Activated CD8-positive, alpha-beta memory T cell treated with anti-CD3 and anti-CD28 coated beads for 4 hours (primary cell): ENCODE measurements at places on chromosomes 4 and X.
A peak's percentile ranks its signal among the peaks of the same experiment; 100 is the strongest.

GRCh38 chr4:46999566-46999965, 6.2 kb upstream of the GABRA4 start:
- DNase-seq: no peak

- DNase-seq: no peak
Observed at GRCh38 chr4:157389741-157390140, 169.2 kb downstream of the GRIA2 start.

- no peak for DNase-seq
Observed at GRCh38 chr4:152970102-152970820, 34.1 kb downstream of the FHDC1 start.

- DNase-seq: no peak
Observed at GRCh38 chr4:74203467-74203866, 45.5 kb downstream of the MTHFD2L start.

DNA sequence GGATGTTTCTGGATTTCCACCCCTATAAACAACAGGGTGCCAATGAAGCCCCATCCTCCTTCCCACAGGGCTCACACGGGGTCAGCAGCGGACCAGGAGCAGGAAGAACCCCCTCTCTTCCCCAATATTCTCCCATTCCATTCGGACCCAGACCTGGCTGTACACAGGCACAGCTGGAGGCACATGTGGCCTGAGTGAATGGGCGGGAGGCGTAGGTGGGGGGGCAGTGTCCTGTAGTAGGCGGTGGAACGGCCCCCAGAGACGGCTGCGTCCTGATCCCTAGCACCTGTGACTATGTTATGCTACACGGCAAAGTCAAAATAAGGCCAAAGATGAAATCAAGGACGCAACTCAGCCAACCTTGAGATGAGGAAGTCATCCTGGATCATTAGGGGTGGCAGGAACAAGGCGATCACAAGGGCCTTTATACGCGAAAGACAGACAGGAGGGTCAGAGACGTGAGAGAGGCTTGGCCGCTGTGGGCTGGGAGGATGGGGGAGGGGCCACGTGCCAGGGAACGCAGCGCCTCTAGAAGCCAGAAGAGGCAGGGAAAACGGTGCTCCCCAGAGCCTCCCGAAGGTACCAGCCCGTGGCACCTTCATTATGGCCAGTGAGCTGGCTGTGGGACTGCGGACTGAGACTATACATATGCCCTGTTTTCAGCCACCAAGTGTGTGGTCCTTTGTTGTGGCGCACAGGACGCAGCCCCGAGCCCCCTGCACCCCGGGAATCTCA, 75.6 kb downstream of the WFS1 start:
- no peak for DNase-seq

GRCh38 chrX:123665197-123665596, 67.7 kb downstream of the THOC2 start:
- DNase-seq: no peak

GRCh38 chr4:86847571-86847970, 1.6 kb downstream of the SLC10A6 start:
- no peak for DNase-seq

- DNase-seq: no peak
Observed at GRCh38 chr4:34464196-34464595, 1780.1 kb downstream of the ARAP2 start.

DNA sequence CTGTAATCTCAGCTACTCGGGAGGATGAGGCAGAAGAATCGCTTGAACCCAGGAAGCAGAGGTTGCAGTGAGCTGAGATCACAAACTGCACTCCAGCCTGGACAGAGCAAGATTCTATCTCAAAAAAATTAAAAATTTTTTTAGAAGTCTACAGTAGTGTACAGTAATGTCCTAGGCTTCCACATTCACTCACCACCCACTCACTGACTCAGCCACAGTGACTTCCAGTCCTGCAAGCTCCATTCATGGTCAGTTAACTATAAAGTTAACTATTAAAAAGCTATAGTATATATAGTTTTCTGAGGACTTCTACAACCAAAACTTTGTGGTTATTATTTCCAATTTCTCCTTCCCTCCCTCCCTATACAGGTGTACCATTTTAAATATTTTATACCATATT, 34.7 kb upstream of the NEUROG2 start:
- DNase-seq: no peak

- DNase-seq: no peak
Observed at GRCh38 chr4:156111686-156112085, 158.0 kb upstream of the CTSO start.

GRCh38 chrX:36573720-36574119, 434.4 kb upstream of the FAM47C start:
- DNase-seq: no peak

- no peak for DNase-seq
Observed at GRCh38 chrX:16307950-16308349, 140.7 kb downstream of the MAGEB17 start.

GRCh38 chr4:84790769-84791565, 175.5 kb downstream of the WDFY3 start:
- no peak for DNase-seq

DNA sequence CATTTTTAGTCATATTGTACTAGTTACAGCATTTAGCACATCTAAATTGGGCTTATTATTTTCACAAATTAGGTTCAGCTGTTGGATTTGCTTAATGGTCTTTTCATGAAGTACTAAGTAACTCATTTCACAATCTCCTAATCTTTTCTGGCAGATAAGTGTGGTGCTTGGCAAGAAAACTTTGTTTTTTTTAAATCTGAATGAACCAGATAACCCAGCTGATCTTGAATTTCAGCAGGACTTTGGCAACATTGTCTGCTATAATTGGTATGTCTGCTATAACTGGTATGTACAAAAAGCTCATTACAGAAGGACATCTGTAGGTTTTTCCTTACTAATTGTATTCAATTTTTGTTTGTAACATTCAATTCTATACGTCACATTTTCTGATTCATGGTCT, 22.7 kb downstream of the WDR19 start:
- no peak for DNase-seq

GRCh38 chr4:184446132-184446658, 28.2 kb downstream of the IRF2 start:
- DNase-seq: no peak

DNA sequence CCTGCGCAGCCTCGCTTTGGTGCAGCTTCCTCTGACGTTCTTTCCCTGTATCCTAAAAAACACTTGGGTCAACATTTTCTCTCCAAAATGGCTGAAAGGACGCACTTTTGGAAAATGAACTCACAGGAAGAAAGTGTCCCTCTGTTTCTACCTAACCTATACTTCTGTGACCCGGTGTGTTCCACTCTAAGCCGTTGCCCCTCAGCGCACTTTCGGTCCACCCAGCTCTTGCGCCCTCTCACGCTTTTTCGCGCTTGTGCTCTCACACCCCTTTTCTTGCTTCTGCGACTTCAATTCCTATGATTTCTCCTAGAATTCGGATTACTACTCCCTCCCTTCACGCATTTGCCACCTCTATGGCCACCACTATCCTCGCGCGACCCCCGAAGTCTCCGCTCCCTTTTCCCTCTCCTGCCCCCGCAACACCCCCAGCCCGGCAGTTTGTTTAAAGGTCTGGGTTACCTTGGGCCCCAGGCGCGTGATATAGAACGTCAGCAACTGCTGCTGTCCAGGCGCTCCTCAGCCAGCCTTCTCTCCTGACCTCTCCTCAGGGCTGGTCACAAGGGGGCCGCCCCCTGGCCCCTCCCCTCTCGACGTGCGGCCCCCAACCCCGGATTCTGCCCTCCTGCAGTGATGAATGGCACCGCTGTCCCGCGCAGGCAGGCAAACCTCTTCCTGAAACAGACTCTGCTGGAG, at the start of gene USP51:
TSS of gene USP51 (minus strand) at position 535 of the 696 bp plus-strand sequence. CDS start 909 bp downstream, outside the sequence.
- DNase-seq: no peak

- DNase-seq: no peak
Observed at GRCh38 chr4:115323106-115323707, 209.8 kb upstream of the NDST4 start.

GRCh38 chr4:160136021-160136420, 1033.1 kb downstream of the RAPGEF2 start:
- DNase-seq: no peak

DNA sequence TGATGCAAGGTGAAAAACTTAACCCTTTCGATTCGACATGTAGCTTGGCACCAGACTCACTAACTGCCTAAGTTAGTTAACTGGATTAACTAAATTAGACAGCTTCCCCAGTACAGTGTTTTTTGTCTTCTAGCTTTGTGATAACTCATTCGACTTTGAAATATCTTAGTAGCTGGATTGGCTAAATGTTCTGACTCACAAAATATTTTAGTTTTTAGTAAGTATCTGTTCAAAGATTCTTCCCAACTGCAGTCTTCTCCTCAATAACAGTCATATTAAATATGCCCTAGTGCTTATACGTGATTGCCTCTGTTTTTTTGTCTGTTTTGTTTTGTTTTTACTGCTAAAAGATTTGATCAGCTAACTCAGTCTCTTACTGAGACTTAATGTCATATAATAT, 102.9 kb downstream of the KCNIP4 start:
- DNase-seq: no peak

GRCh38 chr4:86775061-86775460, 74.1 kb downstream of the SLC10A6 start:
- no peak for DNase-seq

- DNase-seq: peak; percentile 42
Observed at GRCh38 chr4:99808260-99808857, 8.3 kb upstream of the DAPP1 start.

DNA sequence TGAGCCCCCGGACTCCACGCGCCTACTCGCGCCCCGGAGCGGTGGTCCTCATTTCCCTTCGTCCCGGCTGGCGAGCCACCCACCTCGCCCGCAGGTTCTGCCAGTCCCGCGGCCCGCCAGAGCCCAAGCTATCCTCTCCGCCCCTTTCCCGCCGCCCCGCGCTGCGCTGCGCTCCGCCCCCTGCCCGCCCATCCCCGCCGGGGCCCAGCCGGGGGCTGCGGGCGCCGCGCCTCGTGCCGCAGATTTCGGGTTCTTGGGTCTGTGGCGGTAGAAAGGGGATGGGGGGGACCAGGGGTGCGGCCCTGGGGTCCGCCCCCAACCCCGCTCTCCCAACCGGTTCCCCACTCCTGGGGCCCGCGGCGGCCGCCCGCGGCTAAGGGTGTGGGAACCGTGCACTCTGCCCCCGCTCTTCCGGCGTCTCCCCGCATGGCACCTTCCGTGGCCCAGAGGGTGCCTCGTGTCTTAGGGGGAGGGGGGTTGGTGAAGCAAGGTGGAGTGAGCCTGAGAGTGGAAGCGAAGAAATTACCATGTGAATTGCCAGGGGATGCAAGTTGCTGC, 650.8 kb upstream of the DIPK2B start:
- peak; percentile 21 for DNase-seq

DNA sequence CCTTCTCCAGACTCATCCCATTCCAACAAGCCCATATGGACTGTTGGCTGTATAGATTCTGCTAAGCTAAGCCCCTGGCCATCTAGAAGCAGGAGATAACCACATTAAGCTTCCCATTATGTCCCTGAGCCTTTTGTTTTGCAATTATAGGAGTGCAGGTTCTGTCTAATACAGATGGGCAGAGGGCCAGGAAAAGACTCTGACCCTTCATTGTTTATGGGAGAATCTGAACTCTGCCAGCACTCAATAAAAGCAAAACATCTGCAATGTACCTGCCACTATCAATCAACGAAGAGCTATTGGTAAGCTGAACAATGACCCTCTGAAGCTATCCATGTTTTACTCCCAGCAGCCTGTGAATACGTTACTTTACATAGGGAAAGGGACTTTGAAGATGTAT, 207.3 kb upstream of the CLNK start:
- no peak for DNase-seq

DNA sequence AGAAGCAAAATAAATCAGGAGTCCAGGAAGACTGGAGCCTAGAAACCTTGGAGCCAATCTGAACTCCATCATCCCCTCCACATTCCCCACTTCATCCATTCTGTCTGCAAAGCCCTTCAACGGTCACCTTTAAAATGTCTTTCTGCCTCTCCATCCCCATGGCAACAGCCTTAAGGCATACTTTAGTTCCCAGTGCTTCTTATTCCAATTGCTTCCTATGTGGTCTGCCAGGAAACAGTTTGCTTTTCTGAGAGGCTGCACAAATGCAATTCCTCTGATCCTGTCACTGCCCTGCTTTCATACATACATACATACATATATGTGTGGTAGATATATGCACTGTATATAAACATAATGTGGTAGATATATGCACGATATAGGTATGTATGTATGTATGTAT, 786 bp upstream of the MAGEH1 start:
- no peak for DNase-seq

GRCh38 chr4:5960252-5960880, 57.9 kb downstream of the C4orf50 start:
- no peak for DNase-seq

GRCh38 chr4:159027535-159027934, 75.3 kb upstream of the RAPGEF2 start:
- no peak for DNase-seq

- DNase-seq: no peak
Observed at GRCh38 chr4:53732661-53733060, 141.4 kb upstream of the LNX1 start.

GRCh38 chrX:150753357-150753756, 60.2 kb downstream of the MTMR1 start:
- no peak for DNase-seq

- no peak for DNase-seq
Observed at GRCh38 chr4:165758086-165758485, 115.0 kb upstream of the TLL1 start.

GRCh38 chr4:121778991-121779628, 14.1 kb upstream of the SMIM43 start:
- DNase-seq: no peak

GRCh38 chr4:72538006-72538405, 31.0 kb downstream of the ADAMTS3 start:
- DNase-seq: no peak

DNA sequence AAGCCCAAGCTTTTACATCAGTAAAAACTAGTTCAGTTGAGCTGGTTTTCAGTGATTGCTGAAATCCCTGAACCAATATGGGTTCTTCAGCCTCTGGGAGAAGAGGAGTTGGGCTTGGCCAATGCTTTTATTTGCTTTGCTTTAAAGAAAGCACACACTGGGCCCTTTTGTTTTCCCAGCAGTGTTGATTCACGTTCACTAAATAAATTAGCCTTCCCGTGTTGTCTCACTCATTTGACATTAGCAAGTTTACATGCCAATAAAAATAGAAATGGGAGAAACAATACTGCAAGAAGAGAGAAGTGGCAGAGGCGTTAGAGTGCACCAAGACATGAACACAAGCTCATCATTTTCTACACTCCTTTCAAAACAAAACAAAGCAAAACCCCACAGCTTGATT, 136.2 kb downstream of the SHROOM3 start:
- DNase-seq: no peak
